ENCODE measurements at places on chromosomes 6 and 20.
A peak's percentile ranks its signal among the peaks of the same experiment; 100 is the strongest.

DNA sequence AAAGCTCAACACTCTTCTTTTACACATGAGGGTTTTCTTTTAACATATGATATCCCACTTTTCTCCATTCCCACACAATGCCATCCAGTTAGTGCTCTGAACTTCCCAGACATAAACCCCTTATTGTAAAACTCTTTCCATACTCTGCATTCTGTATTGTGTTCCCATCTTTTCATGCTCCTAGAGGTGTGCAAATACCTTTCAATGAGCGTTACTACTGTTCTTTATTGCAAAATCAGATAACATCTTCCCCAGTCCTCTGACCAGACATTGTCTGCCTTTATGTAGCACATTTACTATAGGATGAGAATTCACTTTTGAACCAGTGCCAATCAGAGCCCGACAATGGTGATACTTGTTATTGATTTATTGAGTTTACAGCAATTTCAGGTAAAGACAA, 296.2 kb downstream of the GRIK2 start:
- H3K4me1 ChIP-seq, result no peaks in the 10 kb centered on the region
- no peaks in the 10 kb centered on the region for H3K27me3 ChIP-seq
- no peak for DNase-seq
- H3K36me3 ChIP-seq, result no peaks in the 10 kb centered on the region
- H3K4me3 ChIP-seq, result no peak overlapping the region

- peaks cover 15% of the 10 kb centered on the region for H3K4me1 ChIP-seq
- no peak overlapping the region for H3K27ac ChIP-seq
- no peaks in the 10 kb centered on the region for H3K36me3 ChIP-seq
- DNase-seq, result peak; percentile 62
- peaks cover 10% of the 10 kb centered on the region for H3K27me3 ChIP-seq
Measured at GRCh38 chr20:45611054-45611453, 18.5 kb upstream of the WFDC10A start.

- H3K36me3 ChIP-seq, result peaks cover 1% of the 10 kb centered on the region
- peaks cover 12% of the 10 kb centered on the region for H3K4me1 ChIP-seq
- peak overlapping the region; percentile 15 for H3K4me3 ChIP-seq
- DNase-seq, result no peak
Measured at GRCh38 chr6:7728855-7729590, 3.1 kb downstream of the BMP6 start.

DNA sequence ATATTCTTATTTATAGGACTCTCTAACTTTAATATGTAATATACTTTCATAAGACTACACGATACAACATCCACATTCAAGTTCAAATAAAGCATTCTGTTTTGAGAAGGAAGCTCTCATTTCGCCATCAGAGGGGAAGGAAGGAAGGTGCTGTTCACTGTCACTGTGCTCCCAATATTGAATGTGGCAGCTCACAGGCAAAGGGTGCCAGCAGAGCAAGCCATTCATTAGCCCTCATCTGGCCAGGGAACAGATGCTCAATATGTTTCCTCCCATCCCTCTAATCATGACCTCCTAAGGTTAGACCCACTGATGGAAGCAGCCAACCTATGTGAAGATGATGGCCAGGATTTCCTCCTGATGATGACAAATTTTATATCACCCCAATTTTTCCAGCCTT, 154.4 kb downstream of the DST start:
- H3K4me1 ChIP-seq, result no peaks in the 10 kb centered on the region
- no peak for DNase-seq
- no peaks in the 10 kb centered on the region for H3K27me3 ChIP-seq
- H3K36me3 ChIP-seq, result peaks cover 2% of the 10 kb centered on the region

- H3K4me3 ChIP-seq, result no peak overlapping the region
- H3K27me3 ChIP-seq, result no peaks in the 10 kb centered on the region
- no peaks in the 10 kb centered on the region for H3K36me3 ChIP-seq
Measured at GRCh38 chr6:159899994-159900745, 9.4 kb downstream of the MAS1 start.

DNA sequence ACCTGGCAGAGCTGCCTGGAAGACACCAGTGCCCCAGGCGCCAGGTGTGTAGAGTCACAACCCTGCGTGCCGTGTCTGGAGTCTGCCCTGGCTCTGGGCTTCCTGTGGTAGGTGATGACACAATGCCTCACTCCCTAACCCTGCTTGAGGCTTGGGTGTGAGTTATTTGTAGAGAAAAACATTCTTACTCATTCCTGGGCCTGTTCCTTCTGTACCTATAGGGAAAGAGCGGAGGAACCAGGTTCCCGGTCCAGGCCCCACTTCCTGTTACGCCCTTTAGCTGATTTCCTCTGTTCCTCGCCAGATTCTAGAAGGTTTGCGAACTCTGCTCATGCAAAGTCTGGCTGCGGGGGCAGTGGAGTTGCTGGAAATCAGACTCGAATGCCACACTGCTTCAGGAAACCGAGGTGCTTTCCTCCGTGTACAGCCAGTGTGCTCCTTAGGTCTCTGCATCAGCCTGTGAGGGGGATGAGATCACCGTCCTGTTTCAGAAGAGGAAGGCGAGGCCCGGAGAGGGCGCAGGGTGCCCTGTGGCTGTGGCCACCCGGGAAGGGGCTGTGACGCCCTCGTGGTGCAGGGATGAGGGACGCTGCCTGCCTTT, 67.1 kb upstream of the DUSP22 start:
- H3K4me3 ChIP-seq, result peak overlapping the region; percentile 53
- H3K27ac ChIP-seq, result peak overlapping the region; percentile 95
- H3K4me1 ChIP-seq, result peaks cover 69% of the 10 kb centered on the region
- no peaks in the 10 kb centered on the region for H3K36me3 ChIP-seq

- H3K36me3 ChIP-seq, result peaks cover 12% of the 10 kb centered on the region
- H3K4me3 ChIP-seq, result peak overlapping the region; percentile 86
- peak; percentile 56 for DNase-seq
- H3K4me1 ChIP-seq, result peaks cover 48% of the 10 kb centered on the region
Measured at GRCh38 chr6:37052027-37052628, 46.7 kb downstream of the FGD2 start.

DNA sequence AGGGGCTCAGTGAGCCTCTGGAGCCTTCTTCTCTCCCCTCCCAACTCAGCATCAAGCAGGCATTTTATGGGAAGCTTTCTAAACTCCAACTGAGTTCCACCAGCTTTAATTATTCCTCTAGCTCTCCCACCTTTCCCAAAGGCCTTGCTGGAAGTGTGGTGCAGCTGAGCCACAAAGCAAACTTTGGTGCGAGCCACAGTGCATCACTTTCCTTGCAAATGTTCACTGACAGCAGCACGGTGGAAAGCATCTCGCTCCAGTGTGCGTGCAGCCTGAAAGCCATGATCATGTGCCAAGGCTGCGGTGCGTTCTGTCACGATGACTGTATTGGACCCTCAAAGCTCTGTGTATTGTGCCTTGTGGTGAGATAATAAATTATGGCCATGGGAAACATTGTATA, 78.8 kb downstream of the ASXL1 start:
- H3K4me3 ChIP-seq, result no peak overlapping the region
- no peaks in the 10 kb centered on the region for H3K27me3 ChIP-seq
- peaks cover 36% of the 10 kb centered on the region for H3K36me3 ChIP-seq

DNA sequence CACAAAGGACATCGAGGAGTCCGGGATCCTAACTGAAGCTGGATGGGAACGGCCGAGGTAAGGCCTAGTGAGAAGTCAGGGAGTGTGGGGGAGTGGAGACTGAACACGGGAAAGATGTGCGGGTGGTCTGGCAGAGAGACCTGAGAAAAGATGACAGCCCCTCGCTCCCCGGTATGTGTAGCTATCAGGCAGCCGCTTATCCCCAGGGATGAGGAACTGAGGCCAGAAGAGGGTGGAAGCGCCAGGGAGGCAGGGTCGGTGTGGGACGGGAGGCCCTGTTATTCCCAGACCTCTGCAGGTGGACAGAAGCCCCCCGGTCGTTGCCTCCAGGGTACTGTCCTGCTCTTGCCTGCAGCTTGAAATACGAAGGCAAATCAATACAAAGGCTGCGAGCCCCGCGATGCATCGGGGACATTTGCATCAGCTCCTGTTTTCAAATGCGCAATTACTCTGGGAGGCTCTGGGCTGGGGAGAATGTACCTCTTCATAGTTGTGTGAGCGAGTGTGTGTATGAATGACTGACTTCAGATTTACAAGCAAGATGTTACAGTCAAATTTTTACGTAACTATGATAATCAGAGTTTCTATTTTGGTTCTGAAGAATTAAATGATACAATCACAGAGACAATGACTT, 221.3 kb downstream of the QKI start:
- no peak for DNase-seq
- no peak overlapping the region for H3K4me3 ChIP-seq
- H3K27ac ChIP-seq, result no peak overlapping the region
- H3K36me3 ChIP-seq, result no peaks in the 10 kb centered on the region

DNA sequence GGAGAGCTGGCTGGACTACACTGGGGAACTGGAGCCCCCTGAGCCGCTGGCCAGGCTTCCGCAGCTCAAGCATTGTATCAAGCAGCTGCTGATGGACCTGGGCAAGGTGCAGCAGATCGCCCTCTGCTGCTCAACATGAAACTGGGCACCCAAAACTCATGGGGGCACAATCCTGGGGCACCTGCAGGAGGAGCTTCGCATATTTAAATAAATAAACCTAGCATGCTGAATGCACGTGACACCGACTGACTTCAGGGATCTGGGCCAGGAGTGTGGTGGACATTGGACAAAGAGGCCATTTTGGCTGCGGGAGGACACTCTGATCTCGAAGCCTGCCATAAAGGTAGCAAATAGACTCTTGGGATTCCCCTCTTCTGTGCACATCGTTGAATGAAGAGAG, 6.8 kb downstream of the SCAND1 start:
- no peaks in the 10 kb centered on the region for H3K27me3 ChIP-seq
- peak; percentile 35 for DNase-seq
- H3K4me1 ChIP-seq, result peaks cover 8% of the 10 kb centered on the region

DNA sequence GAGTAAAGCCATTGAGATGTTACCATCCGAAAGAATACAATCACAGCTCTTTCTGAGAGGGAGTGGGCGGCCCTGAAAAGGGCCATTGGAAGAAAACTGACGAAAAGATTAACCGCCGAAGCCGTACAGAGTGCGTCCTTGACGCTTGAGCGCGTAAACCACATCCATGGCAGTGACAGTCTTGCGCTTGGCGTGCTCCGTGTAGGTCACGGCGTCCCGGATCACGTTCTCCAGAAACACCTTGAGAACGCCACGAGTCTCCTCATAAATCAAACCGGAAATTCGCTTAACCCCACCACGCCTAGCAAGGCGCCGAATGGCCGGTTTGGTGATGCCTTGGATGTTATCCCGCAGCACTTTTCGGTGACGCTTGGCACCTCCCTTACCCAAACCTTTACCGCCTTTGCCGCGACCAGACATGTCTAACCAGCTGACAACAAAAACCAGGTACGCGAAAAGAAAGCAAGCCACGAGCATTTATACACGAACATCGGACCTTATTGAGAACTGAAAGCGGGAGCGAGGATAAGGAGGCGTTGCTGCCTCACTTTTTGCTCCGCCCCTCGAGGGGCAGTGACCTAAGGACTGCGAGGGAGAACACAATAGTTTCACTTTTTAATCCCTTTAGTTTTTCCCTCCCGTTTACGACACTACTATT, 60.3 kb upstream of the HFE start:
- peak; percentile 95 for DNase-seq
- peak overlapping the region; percentile 87 for H3K4me3 ChIP-seq
- H3K4me1 ChIP-seq, result peaks cover 39% of the 10 kb centered on the region
- H3K27ac ChIP-seq, result peak overlapping the region; percentile 99
- H3K36me3 ChIP-seq, result peaks cover 9% of the 10 kb centered on the region

DNA sequence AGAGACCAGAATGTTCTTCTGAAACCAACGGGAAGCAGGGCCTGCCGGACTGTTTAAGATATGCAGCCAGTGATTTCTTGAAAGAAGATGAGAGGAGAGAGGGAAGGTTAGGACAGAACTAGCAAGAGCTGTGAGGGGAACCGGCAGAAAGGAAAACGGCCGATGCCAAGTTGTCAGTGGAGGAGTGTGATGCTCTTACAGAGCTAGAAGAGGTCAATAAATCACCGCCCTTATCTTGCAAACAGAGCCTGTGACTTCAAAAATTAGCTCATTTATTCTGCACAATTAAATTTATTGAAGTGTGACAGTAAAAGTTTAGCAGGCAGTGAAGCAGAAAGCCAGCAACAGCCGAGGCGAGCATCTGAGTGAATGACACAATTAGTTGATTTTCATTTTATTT, 509.5 kb upstream of the ID4 start:
- DNase-seq, result no peak
- H3K4me1 ChIP-seq, result no peaks in the 10 kb centered on the region
- no peaks in the 10 kb centered on the region for H3K27me3 ChIP-seq
- no peak overlapping the region for H3K27ac ChIP-seq
- H3K36me3 ChIP-seq, result no peaks in the 10 kb centered on the region

DNA sequence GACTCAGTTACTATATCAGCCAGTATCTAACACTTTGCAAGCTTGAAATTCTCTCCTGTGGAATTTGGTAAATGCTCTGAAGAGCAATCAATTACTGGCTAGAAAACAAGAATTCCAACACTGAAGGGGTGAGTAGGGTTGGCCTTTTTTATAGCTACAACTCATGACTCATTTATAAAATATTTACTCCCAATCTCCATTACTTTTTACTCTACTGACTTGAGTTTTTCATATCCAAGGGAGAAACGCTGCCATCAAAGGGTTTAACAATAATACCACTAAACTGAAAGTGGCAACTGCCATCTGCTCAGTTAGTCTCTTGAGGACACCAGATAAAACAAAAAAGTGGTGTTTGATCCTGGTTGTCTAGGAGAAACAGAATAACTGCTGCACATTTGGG, 203.1 kb downstream of the UBE3D start:
- H3K36me3 ChIP-seq, result peaks cover 3% of the 10 kb centered on the region
- H3K4me3 ChIP-seq, result no peak overlapping the region
- H3K27me3 ChIP-seq, result no peaks in the 10 kb centered on the region
- no peak for DNase-seq
- H3K27ac ChIP-seq, result no peak overlapping the region

- no peaks in the 10 kb centered on the region for H3K36me3 ChIP-seq
- peaks cover 4% of the 10 kb centered on the region for H3K4me1 ChIP-seq
- no peak overlapping the region for H3K4me3 ChIP-seq
- DNase-seq, result no peak
- H3K27ac ChIP-seq, result no peak overlapping the region
- H3K27me3 ChIP-seq, result peaks cover 5% of the 10 kb centered on the region
Measured at GRCh38 chr6:133820208-133820607, 68.7 kb upstream of the TCF21 start.

GRCh38 chr20:39954621-39955020, 734.4 kb downstream of the MAFB start:
- no peak overlapping the region for H3K4me3 ChIP-seq
- H3K27me3 ChIP-seq, result no peaks in the 10 kb centered on the region
- no peak overlapping the region for H3K27ac ChIP-seq
- no peaks in the 10 kb centered on the region for H3K36me3 ChIP-seq
